ENCODE measurements at places on chromosomes 4 and X.

DNA sequence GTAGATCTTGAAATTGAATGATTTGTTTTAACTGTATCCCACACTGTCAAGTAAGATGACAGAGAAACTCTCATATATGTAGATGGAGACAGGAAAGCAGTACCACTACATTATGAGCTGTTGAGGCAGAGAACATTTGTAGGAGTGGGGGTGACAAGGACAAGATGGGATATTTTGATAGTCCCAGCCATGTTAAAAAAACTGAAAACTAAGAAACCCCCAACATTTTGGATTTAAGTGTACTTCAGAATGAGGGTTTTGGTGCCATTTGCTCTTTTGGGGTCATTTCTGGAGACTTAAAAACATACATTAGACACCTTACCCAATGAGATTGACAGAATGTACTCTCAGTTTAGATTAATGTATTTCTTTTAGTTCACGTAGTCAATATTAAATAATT, 149.9 kb upstream of the SLC4A4 start:
- no peak for DNase-seq

DNA sequence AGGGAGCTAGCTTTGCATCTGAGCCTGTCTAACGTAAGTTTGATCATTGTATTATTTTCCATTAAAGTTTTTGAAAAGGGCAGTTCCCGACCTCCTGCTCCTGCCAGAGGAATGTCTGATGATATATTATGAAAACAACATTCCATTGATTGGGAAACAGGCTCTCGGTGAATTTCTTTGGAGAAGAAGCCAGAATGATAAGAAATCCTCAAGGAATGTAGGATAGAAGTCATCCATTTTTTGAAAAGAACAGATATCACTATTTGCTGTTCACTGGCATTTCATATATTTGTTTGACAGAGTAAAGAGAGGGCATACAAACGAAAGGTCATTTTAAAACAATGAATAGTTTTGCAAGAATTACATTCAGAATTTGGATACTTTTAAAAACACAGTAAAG, 781.0 kb upstream of the HTR2C start:
- DNase-seq: no peak

DNA sequence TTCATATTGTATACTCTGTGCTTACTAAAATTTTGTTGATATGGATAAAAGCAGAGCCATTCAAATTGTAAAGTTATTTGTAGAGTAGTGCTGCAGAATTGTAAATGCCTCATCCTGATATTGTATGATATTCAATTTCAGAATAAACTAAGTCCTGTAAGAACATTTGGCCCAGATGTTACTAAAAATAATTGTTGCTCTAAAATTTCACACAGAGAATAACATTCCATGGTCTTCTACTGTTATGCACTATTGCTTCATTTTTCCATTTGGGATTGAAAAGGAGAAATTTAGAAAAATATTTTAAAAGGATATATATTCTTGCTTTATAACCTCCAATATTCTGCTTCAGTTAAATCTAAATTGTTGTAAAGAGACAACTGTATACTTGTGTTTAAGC, 195.6 kb downstream of the LARP7 start:
- no peak for DNase-seq

DNA sequence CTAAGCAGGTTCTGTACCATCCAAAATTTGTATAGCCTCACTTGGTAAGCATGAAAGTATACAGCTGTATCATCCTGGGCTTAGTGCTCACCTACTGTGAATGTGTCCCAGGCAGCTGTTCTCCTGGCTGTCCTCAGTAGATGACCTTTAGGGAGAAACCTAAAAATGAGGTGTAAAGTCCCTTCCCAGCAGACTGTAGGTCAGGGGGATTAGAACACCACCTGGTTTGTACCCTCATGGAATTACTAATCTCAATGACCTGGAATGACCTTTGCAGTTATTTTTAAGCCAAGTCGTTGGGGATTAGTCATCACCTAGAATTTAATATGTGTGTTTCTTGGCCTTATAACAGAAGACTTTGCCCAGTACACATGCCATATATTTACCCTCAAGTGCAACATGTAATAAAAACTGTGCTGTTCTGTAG, 39.1 kb upstream of the MBTPS2 start:
- DNase-seq: no peak

DNA sequence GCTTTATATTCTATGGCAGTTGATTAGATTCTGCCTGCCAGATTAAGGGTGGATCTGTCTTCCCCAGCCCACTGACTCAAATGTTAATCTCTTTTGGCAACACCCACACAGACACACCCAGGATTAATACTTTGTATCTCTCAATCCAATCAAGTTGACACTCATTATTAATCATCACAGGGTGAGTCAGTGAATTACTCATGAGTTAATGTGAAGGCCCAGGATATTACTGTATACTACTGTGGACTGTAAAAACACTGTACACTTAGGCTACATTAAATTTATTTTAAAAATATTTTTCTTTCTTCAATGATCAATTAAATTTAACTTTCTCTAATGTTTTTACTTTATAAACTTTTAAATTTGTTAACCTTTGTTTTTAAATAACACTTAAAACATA, 87.7 kb downstream of the NAP1L3 start:
- no peak for DNase-seq

- DNase-seq: no peak
Observed at GRCh38 chrX:28910487-28910886, 323.2 kb downstream of the IL1RAPL1 start.

GRCh38 chr4:13184199-13184598, 299.9 kb downstream of the RAB28 start:
- no peak for DNase-seq

DNA sequence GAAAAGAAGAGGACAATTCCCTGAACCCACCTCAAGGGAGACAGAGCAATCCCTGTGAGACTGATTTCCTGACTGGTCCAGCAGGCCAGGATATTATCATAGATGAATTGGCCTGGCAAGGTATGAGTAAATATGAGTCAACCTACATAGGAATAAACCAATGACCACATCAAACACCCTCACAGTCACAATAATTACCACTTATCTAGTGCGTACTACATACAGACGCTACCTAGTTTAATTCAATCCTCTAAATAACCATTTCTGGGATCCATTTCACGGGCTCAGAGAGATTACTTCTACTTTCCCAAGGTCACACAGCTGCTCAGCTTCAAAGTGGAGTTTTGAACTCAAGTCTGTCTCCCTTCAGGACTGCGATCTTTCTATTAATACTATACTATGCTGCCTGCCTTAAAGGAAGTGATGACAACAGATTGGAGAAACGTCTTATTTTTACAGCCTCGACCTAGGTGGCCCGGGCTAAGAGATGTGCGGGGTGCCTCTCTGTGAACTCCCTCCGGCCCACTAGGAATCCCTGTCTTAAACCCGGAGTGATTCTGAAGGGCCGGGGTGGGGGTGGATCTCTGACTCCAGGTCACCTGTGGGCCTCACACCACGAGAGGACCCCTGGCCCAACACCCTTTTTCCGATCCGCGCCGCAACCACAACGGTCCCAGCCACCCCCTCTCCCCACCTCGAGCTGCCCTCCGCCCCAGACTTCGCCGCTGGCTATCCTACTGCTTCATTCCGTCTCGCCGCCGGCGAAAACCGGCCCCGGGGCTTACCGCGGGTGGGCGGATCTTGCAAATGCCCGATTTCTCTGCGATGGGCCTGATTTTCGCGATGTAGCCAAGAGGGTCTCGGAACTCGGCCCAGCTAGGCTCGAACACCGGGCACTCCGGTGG, 800 bp downstream of the KDM5C start:
- peak; percentile 22 for DNase-seq
